WERI-Rb-1 (cell line): ENCODE measurements at places on chromosomes 2 and 18.

DNA sequence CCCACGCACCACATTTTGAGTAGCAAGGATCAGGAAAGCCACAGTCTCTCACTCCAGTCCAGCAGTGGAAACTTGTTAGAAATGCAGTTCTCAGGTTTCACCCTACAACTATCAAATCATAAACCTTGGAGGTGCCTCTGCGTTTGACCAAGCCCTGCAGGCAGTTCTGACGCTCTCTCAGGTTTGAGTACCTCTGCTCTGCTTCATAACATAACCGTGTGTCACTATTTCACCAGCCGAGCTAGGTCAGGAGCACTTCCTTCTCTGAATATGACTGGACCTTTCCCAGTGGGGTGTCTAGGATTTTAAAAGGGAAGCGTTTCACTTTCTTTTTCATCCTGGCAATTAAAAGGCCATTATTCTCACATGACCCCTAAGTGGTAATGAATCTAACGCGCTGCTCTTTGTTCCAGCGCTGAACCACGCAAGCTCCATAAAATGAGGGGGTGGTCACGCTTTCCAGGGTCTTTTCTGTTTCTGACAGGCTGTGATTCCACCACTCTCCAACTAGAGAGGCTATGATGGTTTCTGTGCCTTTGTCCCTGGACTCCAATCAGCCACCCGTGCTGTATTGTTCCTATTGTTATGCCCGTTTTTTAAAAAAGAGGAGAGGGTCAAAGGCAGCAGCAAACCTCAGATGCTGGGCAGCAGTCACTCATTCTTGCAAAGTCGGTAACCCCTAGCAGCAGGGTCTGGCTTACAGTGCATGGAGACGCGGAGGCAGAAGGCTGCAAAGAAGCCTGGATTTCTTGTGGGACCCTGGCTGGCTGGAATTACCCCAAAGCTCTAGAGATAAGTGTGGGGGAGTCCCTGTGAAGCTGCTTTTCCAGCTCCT is 75.2 kb upstream of the CTNNA2 start:
- no peak for DNase-seq

DNA sequence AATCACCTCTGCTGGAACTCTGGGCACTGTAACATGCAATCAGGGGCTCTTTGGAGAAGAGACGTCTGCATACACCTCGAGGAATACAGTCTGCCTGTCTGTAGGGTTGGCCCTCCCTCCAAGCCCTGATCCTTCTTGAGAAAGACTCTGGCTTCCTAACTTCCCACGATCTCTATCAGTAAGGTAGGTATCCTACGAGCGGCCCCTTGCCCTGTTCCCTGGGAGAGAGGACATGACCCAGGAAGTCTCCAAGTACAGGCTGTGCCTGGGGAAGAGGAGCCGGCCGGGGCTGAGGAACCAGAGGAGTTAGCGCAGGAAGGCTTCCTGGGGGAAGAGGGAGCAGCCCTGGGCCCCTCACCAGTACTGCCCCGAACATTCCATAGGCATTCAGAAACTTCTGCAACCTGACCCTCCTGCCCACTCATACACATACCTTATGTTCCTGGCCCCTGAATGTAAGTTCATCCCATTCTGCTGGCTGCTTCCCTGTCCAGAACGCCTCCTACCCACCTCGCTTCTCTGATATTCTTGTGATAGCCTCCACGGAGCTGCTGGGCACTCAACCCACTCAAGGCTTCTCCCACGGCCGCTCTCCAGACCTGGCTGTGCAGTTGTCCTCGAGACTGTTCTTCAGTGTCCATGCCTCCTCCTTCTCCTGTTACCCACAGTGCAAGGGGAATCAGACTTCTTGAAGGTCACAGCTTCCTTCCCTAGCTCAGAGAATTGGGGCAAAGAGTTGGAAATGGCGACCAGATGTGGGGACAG is 116.1 kb downstream of the CYP26B1 start:
- no peak for DNase-seq

DNA sequence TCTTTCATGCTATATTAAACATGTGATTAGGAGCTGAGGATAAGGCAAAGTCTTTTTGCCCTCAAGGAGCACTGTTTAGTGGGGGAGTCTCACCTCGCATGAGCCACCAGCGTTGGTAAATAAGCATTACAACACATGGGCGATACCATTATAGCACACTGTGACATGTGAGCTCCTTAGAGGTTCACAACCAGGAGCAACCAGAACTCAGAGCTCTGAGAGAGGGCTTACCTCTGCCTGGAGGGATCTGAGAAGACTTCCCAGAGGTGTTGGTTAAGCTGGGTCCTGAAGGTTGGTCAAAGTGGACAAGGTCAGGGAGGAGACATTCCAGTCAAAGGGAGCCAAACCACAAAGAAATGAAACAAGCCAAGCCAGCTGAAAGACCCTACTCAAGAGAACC is 158.8 kb downstream of the ESCO1 start:
- no peak for DNase-seq

GRCh38 chr2:110114831-110115255 is 779 bp downstream of the MALL start:
- no peak for DNase-seq

GRCh38 chr2:224937887-224938286 is 104.4 kb downstream of the DOCK10 start:
- DNase-seq = no peak

GRCh38 chr2:95332036-95332435 is 34.9 kb downstream of the KCNIP3 start:
- no peak for DNase-seq

DNA sequence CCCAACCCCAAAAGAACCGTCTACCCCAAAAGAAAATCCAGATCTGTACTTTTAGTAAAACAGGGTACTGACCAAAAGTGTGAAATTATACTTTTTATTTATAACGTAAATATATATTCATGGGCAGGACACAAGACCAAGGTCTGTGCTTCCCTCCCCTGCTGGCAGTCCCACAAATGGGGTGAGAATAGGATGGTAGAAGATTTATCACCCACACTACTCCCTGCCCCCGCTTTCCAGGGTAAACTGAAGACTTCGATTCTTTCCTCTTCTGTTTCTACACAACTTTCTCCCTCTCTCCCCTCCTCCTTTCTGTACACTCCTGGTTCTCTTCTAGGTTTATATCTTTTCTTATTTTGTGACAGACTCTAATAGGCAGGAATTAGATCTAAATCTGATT is 79.7 kb downstream of the MDH1 start:
- no peak for DNase-seq

- peak; percentile 91 for DNase-seq
Observed at GRCh38 chr18:49021433-49022129, 70.8 kb upstream of the SMAD7 start.

GRCh38 chr2:140918426-140918825 is 1212.4 kb downstream of the LRP1B start:
- DNase-seq = no peak

DNA sequence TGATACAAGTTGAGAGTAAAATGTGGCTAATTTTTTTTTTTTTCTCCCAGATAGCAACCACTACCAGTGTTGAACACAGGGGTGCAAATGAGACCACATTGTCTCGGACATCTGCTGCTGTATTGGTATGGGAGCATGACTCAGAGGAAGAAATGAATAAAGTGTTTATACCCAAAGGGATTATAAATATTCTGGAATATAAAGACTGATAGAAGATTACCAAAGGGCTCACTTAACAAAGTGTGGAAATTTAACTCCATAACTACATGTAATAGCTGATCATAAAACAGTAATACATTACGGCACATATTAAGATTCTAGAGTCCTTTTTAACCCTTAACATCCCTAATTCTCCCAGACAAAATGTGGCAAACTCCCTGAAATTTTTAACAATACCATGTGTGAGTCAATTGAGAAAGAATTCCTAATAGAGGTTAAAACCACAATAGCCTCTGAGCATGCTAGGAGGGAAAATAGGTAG is 1023.0 kb upstream of the ACVR2A start:
- DNase-seq = no peak

DNA sequence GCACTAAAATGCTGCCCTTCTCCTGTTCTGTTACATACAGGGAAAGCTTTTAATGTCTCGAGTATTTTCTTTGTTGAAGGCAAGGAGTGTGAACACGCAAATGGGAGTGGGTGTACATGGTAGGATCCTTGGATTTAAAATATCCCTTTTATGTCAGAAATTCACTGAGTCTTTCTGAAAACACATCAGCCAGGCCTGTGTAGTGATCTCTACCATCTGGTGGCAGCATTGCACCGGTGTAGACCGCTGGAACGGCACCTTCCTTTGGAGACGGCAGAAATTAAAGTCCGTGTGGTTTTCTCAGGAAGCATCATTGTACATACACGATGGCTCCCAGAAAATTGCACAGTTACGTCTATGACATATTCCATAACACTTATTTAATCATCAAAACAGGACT is 515.8 kb downstream of the GALR1 start:
- peak; percentile 87 for DNase-seq

- no peak for DNase-seq
Observed at GRCh38 chr2:76958749-76959148, 563.4 kb downstream of the LRRTM4 start.

DNA sequence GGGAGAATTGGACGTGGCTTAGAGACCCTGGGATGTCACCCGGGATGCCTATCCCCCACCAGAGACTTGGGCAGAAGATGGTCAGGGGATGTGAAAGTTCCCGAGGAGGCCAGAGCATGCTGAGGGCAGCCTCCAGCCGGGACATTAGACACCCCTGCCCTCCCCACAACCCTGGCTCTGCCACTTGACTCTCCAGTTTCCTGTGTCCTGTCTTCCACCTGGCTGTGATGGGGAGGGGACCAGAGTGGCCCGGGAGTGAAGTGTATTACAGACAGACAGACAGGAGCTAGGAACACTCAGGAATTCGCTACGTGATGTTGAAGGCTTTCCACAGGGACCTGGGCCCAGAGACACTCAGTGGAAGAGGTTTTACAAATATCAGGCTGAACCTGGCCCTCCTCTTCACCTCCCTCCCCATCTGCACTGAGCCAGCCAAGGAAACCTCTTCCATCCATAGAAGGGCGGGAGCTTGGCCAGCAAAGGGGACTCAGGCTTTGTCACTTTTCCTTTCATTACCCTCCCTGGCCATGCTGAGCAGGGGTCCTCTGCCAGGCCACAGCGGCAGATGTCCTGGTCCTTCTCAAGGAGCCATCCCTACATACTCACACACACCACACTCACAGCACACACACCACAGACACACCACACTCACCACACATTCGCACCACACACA is 60.7 kb downstream of the SDC1 start:
- no peak for DNase-seq

- no peak for DNase-seq
Observed at GRCh38 chr2:236082061-236082460, 86.1 kb downstream of the GBX2 start.

DNA sequence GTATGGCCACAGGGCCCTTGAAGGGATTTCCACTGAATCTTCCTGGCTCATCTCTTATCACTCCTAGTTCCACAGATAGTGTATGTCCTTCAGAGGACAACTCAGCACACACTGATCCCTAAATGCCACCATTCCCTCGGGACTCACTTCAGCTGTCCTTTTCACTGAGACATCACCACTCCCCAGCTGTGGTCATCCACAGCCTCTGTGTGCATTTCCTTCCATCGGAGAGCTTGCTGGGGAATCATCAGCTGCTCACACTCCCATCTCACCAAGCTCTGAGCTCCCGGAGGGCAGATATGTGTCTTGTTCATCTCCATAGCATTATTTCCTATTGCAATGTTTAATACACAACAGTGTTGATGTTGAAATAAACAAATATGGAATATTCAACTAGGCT is 759.5 kb downstream of the RNF144A start:
- no peak for DNase-seq

GRCh38 chr2:215366440-215367032 is 54.7 kb downstream of the ATIC start:
- no peak for DNase-seq

DNA sequence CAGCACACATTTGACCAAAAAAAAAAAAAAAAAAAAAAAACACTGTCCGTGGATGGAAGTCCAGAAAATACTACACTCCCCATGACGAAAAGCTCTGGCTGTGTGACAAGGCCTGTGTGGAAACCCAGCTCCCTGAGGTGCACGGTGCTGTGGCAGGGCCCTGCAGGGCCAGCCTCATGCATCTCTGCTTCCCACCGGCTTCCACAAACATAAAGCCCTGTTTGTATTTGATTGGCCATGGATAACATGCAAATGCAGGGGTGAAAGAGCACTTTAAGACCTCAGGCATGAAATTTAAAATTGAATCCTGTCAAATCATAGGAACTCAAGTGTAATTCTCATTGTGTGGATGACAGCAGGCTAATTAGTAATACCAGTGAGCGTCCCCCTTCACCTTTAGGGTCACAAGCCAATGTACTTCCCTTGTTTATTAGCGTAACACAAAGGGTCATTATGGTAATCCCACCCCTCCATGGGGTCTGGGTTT is 757.2 kb downstream of the GALR1 start:
- DNase-seq = no peak

- peak; percentile 11 for DNase-seq
Observed at GRCh38 chr2:136116151-136116812, 1.7 kb downstream of the CXCR4 start.

DNA sequence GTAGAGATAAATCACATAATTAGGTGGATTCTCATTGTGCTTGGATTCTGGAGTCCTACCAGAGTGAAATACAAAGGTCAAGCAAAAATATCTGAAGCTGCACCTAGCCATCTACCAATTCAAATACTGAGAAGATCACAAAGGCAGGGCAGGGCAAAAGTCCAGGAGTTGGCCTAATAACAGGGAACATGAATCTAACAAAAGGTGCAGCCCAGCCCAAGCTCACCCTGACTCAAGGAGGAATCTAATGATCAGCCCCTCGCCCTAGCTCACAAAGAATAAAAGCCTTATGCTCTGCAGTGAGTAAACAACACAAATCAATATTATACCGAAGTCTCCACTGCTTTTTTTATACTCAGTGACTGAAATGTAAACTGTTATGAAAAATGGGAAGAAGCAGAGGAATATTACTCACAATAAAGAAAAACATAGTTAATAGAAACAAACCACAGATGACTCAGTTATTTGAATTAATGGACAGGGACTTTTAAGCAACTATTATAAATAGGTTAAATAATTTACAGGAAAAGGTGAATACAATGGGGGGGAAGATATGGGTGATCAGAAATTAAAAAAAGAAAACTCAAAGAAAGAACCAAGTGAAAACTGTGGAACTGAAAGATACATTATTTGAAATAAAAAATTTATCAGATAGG is 49.5 kb downstream of the ANTXR1 start:
- no peak for DNase-seq

DNA sequence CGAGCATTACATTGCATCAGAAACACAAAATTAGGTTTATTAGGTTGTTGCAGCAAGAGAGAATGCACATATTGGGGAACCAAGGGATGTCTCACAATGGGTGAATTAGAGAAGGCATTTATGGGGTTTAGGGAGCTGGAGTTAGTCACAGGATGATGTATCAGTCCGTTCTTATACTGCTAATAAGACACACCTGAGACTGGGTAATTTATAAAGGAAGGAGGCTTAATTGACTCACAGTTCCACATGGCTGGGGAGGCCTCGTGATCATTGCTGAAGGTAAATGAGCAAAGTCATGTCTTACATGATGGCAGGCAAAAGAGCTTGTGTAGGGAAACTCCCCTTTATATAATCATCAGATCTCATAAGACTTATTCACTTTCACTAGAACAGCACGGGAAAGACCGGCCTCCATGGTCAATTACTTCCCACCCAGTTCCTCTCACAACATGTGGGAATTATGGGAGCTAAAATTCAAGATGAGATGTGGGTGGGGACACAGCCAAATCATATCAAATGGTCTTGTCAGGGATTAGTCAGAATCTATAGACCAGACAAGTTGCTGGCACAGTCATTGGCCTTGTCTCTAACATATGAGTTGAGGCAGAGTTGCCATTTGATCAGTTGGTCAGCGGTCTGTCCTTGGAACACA is 61.9 kb upstream of the RBMS1 start:
- no peak for DNase-seq

GRCh38 chr18:41119031-41119430 is 836.0 kb upstream of the PIK3C3 start:
- DNase-seq = no peak
